ENCODE measurements at places on chromosomes 2 and 18.

- DNase-seq: no peak
Observed at GRCh38 chr2:240127911-240128607, 8.0 kb downstream of the COPS9 start.

- DNase-seq: no peak
Observed at GRCh38 chr2:162177301-162177700, 25.3 kb upstream of the GCG start.

DNA sequence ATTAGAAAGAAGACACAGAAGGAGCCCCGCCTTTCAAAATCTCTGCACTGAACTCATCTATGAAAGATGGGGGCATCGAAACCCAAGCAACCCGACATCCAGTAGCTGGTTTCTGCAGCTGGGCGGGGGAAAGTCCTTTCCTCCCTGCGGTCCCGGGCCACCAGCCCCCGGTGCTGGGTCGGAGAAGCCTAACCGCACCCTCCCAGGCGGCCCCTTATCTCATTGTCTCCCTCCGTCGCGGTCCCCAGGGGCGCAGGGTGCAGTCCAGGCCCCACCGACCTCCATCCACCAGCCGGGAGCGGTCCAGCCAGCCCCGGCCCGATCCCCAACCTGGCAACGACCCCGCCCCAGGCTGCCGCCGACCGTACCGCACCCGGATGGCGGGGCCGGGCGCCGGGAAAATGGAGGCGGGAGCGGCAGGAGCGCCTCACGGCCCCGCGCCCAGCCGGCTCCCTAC, 452 bp downstream of the RAPH1 start:
- DNase-seq: peak; percentile 63

DNA sequence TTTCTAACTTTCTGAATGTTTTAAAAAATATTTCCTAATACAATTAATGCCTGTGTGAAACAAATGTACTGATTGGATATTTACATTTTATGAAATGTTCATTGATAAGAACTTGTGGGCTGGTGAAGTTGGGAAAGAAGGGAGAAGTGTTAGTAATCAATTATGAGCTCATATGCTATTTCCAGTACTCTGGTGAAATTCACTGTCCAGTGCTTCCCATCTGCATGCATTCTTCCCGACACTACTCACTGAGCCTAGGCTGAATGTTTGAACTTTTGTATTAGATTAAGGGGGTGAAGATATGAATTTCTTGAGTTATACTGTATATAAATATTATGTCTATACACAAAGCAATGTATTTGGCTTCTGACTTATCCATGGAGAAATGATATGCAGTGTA, 36.0 kb downstream of the SKA1 start:
- no peak for DNase-seq

DNA sequence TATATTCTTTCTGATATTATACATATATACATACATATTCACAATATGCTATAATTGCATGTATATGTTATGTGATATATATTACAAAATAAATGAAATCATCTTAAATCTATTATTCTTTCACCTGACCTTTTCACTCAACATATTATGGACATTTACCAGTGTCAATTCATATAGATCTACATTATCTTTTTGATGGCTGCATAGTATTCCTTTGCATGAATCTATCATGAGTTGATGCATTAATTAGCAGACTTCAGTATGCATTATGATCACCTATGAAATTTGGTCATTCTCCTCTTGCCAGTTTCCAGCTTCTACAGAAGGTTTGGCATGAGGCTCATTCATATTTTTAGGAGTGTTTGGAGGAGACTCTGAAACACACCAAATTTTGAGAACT, 23.4 kb upstream of the B4GALT6 start:
- no peak for DNase-seq

DNA sequence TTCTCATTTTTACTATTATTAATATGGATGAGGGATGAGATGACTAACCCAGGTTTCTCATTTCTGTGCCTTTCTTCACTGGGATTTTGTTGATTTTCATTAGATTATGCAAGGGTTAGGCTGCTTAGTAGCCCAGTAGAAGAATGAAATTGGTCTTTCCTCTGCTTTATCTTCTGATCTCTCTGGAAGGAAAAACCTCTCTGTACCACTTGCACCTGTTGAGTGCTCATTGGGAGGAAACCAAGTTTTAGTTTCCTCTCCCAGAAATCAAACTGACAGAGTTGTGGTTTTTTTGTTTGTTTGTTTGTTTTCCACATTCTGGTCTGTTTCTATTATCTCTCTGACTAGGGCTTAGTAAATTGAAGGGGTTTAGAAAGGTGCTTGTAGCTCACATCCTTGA, 60.8 kb downstream of the KIAA1328 start:
- no peak for DNase-seq

DNA sequence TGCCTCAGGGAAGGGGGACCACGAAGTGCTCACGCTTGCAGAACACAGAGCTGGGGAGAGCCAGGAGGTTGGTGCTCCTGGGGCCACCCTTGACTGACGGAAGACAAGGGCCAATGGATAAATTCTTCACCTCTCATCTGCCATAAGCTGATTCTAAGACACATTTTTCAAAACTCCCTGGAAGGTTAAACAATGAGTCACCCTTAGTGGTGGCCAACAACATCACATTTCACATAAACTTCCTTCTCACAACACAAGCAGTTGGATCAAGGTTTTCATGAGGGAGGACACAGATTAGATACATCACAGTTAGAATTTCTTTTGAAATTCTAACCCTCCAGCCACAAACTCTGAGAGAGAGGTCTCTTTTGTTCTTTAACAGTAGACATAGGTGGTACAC, 713.6 kb upstream of the POU3F3 start:
- no peak for DNase-seq

- DNase-seq: peak; percentile 24
Observed at GRCh38 chr2:180474716-180475115, 467.6 kb upstream of the CWC22 start.

- DNase-seq: no peak
Observed at GRCh38 chr2:178514664-178515063, 34.4 kb downstream of the PLEKHA3 start.

GRCh38 chr2:177026956-177027355, 185.6 kb upstream of the HNRNPA3 start:
- DNase-seq: no peak

GRCh38 chr2:101842471-101842870, 145.0 kb downstream of the MAP4K4 start:
- no peak for DNase-seq

Data from COR-L47 (cell line).